Upper lobe of right lung (tissue), 1 donor: ENCODE measurements at places on chromosomes 6 and 20. TPM values are rescaled to one million over a fixed set of nuclear protein-coding genes. Genes with fewer than 3 reads are reported as not detected.

HLA-DQA2 gene
- total RNA-seq: 51.7 TPM

DNA sequence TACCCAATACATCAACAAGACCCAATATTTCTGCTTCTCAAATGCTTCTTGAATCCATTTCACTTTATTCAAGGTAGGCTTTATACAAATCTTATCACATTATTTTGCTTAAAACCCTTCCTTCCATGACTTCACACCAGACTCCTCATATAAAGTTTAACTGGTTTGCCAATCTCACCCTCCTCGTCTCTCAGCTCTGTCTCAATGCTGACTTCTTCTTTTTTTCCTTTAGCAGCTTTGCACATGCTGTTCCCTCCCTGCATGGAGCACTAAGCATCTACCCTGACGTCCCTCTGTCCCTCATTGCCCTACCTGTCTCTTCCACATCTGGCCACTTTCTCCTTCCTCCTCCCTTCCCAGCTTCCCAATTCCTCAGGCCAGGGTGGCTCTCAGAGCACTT lies 31.4 kb downstream of the KCNK17 start:
- no peak for DNase-seq

BPIFB1 gene
- 0.67 TPM for total RNA-seq

FKBP5 gene
- total RNA-seq: 142 TPM

- no peak for DNase-seq
These were observed 381 bp upstream of the PEX7 start for GRCh38 chr6:136822046-136822375.

DNA sequence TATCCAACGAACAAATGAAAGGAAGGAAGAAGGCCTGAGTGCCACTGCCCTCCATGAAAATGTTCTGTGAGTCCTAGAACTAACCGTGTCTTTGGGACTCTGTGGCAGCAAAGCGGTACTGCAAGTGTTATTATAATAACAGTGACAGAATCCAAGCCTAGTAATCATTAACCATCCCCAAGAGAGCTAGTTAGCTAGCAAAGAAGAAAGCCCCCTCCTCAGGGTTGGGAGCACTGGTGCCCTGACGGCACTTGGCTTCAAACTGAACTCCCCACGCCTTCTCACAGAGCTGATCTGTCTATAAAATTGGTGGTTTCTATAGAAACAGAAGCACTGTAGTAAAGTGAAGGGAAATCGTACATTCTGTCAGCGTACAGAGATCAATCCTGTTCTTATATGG lies 239.8 kb downstream of the PTPRT start:
- no peak for DNase-seq

DNA sequence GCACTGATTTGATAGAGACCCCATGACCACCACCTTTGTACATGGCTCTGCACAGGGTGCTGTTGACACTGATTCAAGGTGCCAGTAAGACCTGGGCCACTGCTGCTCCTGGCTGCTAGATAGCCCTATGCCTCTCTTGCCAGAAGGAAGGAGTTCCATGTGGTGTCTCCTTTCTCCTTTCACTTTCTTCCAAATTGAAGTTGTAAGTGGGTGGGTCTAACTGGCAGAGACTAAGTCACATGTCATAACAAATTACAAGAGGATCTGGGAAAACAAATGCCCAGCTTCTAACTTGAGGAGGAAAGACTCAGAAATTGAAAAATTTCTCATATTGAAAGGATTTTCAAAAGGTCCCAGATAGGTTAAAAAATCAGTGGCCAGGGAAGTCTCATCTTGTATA lies 116.8 kb downstream of the TFAP2B start:
- no peak for DNase-seq

PTK7 gene
- total RNA-seq: 97.1 TPM

- no peak for DNase-seq
These were observed 38.8 kb downstream of the RCAN2 start for GRCh38 chr6:46452312-46452917.

DNA sequence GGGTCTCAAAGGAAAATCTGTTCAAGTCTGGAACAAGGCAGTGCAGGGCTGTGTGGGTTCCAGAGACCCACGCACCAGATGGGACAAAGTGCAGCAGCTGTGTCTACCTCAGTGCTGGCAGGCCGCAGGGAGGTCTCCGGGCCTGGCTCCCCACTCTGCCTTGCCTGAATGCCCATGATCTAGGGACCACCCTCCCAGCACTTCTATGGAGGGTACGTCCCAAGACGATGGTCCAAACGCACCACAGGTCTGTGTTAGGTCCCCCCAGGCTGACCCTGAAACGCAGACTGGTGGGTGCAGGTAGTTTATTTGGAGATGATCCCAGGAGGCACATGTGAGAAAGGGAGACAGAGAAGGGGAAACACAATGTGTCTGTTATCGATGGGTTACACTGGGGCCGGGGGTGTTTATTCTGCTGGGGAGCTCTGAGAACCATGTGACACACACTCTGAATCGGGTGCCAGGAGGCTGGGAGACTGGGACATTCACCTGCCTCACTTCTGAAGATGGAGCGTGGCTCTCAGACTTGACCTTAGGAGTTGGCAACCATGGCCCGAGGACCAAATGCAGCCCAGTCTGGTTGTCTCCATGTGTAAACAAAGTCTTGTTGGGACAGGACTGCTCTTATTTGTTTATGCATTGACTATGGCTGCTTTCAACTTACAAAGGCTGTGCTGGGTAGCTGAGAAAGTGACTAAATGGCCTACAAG lies 21.7 kb downstream of the CST9L start:
- no peak for DNase-seq

DNA sequence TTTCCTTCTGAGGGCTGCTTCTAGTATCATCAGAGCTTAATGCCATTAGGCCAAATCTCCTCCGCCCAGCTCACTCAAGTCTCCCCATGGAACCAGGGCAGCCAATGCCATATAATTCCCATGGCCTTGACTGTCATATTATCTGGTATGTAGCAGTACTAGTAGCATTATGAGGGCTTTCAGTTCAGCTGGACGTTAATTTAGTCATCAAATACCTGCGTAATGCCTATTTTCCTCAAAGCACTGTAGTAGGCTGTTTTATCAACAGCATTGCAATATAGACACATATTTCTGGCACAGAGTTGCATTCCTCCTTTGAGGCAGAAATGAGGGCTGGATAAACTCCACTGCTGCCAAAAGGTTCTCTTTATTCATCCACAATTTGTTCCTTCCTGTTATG lies 1.7 kb downstream of the KCTD20 start:
- DNase-seq: no peak

DNA sequence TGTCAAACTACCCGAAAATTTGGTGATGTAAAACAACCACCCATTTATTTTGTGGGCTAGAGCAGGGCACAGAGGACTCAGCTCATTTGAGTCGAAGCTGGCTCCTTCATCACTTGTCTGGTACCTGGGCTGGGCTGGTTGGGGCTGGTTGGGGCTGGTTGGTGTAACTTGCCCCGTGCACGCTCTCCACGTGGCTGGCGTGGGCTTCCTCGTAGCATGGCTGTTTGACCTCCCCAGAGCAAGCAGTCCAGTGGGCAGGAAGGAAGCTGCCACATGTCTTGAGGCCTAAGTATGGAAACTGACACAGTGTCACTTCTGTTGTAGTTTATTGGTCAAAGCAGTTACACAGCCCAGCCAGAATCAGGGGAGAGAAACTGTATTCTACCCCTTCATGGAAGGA lies 27.1 kb downstream of the BCAS4 start:
- no peak for DNase-seq

DNA sequence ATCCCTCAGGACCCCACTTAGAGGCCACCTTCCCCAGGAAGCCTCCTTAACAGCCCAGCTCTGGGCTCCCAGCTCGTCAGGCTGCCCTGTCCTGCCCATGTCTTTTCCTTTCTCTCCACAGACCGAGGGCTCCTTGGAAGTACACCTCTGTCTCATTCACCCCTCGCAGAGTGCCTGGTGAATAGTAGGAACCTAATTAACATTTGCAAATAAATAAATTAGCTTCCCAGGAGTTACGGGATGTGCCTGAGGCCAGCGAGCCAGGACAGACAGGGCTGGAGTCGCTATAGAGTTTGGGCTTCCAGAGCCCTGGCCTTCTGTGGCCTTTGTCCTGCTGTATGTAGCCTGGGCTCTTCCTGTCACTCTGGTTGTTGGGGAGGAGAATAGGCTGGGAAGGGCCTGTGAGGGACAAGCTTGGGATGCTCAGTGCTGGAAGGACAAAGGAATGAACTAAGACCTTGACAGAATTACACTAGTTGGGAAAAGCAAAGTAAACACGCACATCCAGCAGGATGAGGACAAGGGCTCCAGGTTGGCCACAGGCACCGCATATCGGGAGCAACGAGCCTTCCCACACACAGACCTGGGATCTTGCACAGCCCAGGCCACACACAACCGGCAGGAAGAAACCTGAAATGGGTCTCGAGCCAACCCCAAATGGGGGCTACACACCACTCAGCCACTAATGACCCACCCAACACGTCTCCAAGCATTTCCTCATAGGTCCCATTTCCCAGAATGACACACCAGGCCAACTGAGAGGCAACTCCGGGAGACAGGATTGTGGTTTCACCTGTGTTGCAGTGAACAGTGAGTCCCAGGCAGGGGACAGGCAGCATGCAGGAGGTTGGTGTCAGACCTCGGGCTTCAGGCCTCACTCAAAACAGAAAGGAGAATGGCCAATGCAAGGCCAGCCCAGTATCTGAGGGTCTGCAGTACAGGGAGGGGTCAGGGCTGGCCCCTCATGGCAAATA lies 9.7 kb downstream of the MAP1LC3A start:
- DNase-seq: no peak

DNA sequence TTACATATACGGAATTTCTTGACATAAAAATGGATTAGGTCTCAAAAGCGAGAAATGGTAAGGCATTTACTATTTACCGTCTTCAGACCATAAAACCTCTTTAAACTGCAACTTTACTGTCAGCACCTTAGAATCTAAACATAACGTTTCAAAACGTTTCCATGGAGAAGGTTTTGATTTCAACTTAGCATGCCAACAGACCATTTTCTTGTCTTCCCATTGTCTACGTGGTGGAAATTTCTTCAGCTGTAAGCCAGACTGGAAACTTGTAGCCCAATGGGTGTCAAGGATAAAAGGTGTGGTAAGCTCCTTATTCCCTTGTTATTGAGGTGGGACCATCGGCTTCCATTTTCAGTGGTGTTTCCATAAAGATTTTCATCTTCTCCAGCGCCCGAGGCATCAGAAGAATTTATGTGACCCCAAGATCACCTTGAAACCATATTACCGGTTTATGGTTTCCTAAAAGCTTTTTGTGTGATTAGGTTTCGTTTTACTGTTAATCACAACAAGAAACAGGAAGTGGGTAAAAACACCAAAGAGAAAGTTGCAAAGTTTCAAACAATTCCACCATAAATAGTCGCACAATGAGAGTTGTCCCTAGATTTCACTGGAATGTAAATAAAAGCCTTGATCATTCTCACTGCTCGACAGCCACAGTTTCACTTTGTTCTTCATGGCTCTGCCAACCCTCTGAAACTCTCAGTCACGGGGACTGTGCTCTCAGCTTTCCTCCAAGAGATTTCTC lies 63.0 kb upstream of the CD2AP start:
- DNase-seq: no peak

DNA sequence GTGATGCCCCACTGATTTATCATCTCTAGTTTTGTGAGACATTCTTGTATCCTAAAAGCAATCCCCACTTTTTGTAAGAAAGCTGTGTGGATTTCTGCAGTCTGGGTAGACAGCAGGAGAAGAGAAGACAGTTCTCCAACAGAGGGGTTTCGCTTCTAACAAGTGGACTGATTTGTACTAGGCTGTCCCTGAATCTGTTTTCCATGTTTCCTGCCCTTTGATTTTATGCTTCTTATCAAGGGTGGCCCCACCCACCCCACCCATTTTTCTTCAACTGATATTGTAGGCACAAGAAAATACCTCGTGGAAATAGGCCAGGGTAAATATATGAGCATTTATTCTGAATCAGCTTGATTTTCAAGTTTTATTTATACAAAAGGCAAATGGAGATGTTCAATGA lies 25.7 kb upstream of the JAG1 start:
- DNase-seq: no peak

- no peak for DNase-seq
These were observed 20.8 kb downstream of the SLC35F1 start for GRCh38 chr6:117927866-117928265.

- DNase-seq: no peak
These were observed 94.3 kb downstream of the CHD6 start for GRCh38 chr20:41523857-41524256.

RNF144B gene
- 82.4 TPM for total RNA-seq
